ENCODE measurements at places on chromosomes 4 and X.

DNA sequence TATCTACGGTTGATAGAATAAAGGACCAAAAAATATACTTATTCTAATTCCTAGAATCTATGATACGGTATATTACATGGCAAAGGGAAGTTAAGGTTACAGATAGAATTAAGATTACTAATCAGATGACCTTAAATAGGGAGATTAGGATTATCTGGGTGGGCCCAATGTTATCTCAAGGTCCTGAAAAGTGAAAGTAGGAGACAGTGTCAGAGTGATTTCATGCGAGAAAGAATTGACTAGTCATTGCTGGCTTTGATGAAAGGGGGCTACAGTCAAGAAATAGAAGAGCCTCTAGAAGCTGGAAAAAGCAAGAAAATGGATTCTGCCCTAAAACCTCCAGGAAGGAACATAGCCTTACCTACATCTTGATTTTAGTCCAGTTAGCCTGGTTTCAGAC, 176.9 kb upstream of the PPP1R2C start:
- no peak for DNase-seq

GRCh38 chr4:138400066-138400465, 157.9 kb upstream of the SLC7A11 start:
- no peak for DNase-seq

DNA sequence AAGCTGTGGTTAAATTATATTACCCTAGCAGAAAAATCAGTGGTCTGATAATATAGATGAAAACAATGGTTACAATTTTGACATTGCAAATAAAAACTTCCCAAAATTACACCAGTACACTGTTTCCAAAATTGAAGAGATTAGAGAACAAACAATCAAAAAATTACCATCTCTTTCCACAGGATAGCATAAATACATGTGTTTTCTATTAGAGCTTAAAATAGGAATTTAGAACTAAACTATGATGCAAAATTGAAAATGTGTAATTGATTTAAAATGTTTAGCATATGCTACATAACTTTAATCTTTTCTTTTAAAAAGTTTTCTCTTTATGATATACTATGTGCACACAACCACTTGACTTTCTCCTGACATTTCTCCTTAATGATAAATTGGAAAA, 6.7 kb downstream of the EDNRA start:
- DNase-seq: no peak

- no peak for DNase-seq
Observed at GRCh38 chrX:41922431-41923151, 763 bp downstream of the CASK start.

- DNase-seq: no peak
Observed at GRCh38 chrX:23792861-23793553, 10.0 kb downstream of the SAT1 start.

DNA sequence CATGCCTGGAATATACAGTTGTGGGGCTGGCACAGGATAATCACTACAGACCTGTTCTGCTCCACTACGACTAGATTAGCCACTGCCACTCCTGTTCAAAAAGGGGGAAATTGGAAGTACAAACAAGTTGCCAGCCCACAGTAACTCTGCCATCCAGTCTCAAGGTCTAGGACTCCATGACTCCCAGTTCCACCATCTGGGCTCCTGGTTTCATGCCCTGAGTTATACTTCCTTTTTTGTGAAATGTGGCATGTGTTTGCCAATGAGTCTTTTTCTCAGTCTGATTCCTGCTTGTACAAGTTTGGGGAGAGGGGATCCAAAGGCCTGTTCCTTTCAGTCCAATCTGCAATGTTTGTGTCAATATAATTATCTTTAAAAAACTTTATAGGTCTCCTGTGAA, 1.0 kb upstream of the BLOC1S4 start:
- no peak for DNase-seq

- no peak for DNase-seq
Observed at GRCh38 chr4:6538575-6538974, 36.4 kb upstream of the MAN2B2 start.

- DNase-seq: no peak
Observed at GRCh38 chrX:356385-357034, 30.2 kb downstream of the PPP2R3B start.

DNA sequence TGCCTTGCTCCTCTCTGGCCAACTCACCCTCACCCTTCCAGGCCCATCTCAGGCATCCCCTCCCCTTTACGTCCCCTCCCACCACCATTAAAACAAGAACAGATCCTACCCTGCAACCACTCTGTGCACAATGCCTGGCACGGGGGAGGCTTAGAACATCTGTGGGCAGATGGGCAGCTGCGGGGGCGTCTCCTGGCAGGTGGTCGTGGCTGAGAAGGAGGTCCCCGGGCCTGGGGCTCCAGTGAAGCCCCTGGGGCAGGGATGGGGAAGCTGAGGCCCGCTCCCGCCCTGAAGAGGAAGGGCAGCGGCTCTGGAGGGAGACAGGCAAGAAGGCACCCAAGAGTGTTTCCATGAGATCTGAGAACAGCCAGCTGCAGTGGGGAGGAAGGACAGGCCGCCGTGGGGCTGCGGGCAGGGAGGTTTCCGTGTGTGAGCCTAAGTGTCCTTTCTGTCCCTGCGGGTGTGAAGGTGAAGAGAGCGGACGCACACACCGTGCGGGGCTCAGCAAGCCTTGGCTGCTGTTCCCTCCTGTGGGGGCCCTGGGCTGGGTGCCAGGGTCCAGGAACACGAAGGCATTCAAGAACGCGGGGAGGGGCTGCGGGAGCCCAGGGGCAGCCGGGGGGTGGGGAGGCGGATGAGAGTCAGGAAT, 7.8 kb upstream of the TBC1D14 start:
- no peak for DNase-seq

GRCh38 chrX:9905288-9905687, 61.9 kb upstream of the CLDN34 start:
- no peak for DNase-seq

- no peak for DNase-seq
Observed at GRCh38 chr4:142615324-142615665, 230.8 kb downstream of the INPP4B start.

DNA sequence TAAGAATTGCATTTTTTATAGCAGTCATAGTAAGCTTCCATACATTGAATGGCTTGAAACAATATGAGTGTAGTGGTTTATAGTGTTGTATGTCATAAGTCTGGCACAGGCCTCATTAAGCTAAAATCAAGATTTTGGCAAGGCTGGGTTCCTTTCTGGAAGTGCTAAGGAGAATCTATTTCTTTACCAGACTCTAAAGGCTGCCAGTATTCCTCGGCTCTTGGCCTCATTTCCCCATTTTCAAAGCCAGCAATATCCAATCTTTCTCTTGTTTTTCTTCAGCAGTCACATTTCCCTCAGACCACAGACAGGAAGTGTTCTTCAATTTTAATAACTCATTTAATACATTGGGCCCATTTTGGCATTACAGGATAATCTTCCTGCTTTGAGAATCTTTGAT, 1155.5 kb upstream of the PABPC4L start:
- DNase-seq: no peak

GRCh38 chrX:130909469-130910136, 6.6 kb upstream of the ENOX2 start:
- no peak for DNase-seq

DNA sequence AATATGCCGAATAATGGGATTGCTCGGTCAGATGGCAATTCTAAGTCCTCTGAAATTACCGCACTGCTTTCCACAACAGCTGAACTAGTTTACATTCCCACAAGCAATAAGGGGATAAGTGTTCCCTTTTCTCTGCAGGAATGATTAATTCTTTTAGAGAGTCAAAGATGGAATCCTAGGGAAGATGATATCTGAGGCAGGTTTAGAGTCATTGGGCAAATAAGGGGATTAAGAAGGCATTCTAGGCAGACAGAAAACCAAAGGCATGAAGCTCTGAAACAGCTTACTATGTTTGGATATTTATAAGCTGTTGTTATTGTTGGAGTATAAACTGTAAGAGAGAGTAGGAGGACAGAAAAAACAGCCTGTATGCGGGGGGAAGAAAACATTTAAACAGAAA, 85.7 kb downstream of the TET2 start:
- no peak for DNase-seq

DNA sequence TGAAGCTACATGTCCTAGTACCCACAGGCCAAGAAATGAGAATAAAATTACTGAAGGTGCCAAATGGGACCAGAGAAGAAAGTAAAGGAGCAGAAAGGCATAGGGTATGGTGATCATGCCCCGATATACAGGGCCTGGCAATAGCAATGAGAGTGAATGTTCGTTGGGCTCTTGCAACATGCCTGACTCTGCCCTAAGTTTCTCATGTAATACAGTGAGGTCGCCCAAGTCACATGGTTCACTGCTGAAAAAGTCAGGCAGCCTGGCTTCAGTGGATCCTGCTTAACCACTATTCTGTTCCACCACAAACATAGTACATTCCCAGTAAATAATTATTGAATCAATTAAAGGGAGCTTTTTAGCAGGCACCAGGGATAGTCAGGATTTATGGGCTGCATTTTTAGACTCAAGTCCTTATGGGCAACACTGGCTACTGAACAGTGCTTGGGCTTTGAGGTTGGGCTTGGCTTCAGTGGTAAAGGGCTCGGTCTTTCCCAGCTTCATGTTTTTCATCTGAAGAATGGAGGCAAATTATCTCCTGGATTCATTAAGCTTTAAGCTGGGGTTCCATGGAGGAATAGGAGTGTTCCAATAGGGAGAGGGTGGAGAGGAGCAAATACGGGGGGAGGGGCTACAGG, 67.1 kb upstream of the ZNF518B start:
- no peak for DNase-seq

DNA sequence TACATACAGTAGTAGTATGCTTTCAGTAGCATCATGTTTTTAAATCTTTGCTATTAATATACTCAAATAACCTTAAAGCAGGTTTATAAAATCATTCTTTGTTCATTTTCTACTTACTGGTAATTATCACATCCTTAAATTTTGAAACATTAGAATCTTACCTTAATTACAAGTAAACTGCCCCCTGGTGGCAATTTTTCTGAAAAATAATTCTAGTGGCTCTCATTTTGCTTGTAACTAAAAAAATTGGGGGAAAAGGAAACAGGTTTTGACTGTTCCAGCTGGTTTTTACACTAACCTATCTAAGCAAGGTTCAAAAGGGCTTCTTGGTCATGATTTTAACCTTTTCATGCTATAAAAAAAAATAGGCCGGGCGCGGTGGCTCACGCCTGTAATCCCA, 18.5 kb upstream of the DCAF4L1 start:
- DNase-seq: no peak

GRCh38 chr4:145808021-145808650, 128.2 kb downstream of the C4orf51 start:
- DNase-seq: no peak

DNA sequence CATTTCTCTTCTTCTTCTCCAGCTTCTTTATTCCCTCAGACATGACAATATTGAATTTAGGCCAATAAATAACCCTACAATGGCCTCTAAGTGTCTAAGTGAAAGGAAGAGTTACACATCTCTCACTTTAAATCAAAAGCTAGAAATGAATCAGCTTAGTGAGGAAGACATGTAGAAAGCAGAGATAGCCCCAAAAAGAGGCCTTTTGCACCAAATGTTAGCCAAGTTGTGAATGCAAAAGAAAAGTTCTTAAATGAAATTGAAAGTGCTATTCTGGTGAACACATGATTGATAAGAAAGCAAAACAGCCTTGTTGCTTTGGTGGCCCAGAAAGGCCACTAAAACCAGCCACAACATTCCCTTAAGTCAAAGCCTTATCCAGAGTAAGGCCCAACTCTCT, 146.2 kb upstream of the HHIP start:
- DNase-seq: no peak

DNA sequence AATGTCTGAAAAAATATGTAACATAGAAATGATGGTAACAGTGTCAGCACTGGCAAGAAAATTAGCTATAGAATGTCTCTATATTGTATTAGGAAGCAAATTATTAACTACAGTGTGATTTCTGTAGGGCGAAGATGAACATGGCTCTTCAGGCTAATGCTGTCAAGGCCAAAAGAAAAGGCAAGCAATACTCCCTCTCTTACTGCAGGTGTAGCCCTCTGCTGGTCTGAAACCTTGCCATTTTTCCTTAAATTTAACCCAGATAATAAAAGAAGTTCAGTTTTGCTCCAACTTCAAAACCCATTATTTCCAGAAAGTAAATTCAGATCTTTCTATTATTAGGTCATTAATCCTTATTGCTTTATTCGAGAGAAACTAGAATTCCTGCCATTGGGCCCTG, 215.9 kb downstream of the LRBA start:
- DNase-seq: no peak

DNA sequence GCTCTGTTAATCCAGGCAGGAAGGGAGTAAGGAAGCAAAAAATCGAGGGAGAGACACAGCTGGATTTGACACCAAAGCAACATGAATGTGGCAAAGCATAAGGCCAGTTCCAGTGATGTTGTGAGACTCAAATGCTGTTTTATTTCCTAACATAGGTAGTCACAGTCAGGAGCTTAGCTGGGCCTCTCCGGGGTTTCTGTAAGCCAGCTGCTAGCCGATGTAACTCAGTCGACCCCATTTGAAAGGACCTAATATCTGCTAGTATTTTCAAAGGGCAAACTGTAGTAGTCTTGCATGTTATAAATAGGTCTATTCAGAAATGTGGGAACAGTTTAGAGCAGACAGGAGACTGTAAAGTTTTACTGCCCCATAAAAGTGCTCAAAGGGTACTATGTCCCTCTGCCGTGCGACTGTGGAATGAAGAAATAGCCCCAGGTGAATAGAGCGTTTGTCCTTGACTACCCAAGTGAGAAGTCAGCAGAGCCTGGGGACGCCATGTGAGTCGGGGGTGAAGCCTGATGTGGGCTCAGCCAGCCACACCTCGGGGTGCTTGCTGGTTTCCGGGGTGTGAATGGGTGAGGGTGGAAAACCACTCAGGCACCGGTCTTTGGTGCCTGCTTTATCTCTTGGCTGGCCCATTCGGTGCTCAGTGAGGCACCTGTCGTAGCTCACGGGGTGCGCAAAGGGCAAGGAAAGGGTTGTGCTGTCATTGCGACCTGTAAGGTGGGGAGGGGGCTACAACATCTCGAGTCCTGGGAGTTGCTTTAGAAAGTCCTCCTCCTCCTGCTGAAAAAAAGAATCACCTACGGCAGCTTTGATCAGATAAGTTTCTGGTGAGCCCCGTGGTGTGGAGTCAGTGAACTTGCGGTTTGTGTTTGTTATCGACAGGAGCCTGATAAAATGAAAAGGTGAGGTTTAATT, 745 bp downstream of the TRIM2 start:
- peak; percentile 79 for DNase-seq

DNA sequence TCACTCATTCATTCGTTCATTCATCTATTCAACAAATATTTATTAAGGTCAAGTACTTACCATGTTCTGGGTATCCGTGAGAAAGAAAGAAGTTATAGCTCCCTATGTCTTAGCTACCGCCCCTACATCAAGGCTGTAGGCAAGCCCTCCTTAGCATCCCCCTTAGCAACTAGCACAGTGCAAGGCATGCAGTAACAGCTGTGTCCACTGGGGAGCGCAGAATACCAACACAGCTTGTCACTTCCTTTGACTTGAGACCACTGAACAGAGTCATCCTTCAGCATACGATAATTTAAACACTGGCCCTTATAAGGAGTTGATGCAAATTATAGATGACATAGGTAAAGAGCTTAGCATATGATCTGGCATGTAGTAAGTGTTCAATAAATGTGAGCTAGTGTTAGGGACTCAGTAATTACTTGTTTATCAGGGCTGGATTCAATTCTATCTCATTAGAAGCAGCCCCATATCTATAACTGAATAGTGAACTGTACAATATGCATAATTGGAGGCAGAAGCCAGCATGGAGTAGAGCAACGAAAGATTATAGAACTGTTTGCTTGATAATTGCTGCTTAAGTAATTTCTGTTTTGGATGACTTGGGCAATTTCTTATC, 8.7 kb downstream of the KIAA1210 start:
- no peak for DNase-seq

GRCh38 chrX:17161991-17162390, 213.0 kb upstream of the NHS start:
- no peak for DNase-seq

GRCh38 chr4:125280892-125281403, 33.8 kb upstream of the FAT4 start:
- no peak for DNase-seq

- DNase-seq: no peak
Observed at GRCh38 chr4:51918251-51918650, 75.3 kb downstream of the DCUN1D4 start.
